ENCODE measurements at places on chromosomes 12 and 14. TPM values are rescaled to one million over a fixed set of nuclear protein-coding genes. Genes with fewer than 3 reads are reported as not detected.

DNA sequence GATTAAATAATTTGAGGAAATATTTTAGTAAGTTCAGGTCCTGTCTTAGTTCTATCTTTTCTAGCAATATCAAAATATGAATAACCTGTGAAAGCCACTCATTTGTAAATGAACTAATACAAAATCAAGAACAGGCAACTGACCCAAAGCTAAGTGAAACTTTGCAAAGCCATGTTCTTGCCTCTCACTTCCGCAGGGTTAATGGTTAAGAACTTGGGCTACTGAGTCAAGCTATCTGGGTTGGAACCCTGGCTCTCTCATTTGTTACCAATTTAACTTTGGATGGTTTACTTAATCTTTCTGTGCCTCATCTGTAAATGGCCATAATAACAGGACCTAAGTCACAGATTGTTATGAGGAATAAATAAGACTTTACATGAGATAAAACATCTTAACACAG, 2.8 kb downstream of the KIF21A start:
- no peak for DNase-seq
- peaks cover 3% of the 10 kb centered on the region for H3K27me3 ChIP-seq
- peaks cover 13% of the 10 kb centered on the region for H3K4me1 ChIP-seq
- no peak overlapping the region for H3K27ac ChIP-seq
- H3K36me3 ChIP-seq: no peaks in the 10 kb centered on the region
- no peak overlapping the region for H3K4me3 ChIP-seq

DNA sequence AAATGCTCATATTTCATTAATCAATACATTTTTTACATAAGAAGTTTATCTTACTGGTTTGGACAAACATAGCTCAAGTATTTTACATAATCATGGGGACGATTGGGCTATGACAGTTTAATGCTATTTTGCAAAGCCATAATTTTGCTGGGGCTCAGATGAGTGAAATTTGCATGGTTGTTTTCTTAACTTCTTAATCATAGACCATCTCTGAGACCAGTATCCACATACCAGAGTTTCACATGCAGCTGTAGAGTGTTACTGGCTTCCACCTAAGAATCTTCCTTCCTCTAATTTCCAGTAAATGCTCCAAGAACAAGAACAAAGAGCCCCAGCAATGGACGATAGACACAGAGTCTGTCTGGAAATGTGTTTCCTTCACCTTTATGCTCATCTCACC, 303.0 kb upstream of the TMEM132C start:
- H3K4me1 ChIP-seq: no peaks in the 10 kb centered on the region
- H3K27ac ChIP-seq: no peak overlapping the region
- DNase-seq: no peak
- no peak overlapping the region for H3K4me3 ChIP-seq

GRCh38 chr14:57380935-57381334, 9.5 kb upstream of the NAA30 start:
- H3K27me3 ChIP-seq: no peaks in the 10 kb centered on the region
- no peak overlapping the region for H3K27ac ChIP-seq
- H3K4me1 ChIP-seq: no peaks in the 10 kb centered on the region
- DNase-seq: no peak

DNA sequence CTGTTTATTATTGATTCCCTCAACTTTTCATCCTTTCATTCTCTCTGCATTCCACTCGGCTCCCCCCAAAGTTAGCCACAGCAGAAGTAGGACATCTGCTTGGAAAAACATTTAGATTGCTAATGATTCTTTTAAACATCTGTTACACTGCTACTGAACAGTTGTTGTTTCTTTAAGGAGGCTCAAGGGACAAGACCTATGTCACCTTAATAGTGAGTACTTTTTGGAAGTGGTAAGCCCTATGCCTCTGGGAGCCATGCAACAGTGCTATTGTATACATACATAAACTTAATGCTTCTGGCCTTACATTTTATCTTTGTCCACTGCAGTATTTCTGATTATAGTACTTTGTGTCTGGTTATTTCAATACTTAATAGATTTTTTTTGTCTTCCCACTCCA, 628.2 kb upstream of the FOXG1 start:
- no peaks in the 10 kb centered on the region for H3K36me3 ChIP-seq
- no peaks in the 10 kb centered on the region for H3K4me1 ChIP-seq
- H3K4me3 ChIP-seq: no peak overlapping the region
- H3K27me3 ChIP-seq: no peaks in the 10 kb centered on the region
- no peak overlapping the region for H3K27ac ChIP-seq

Gene SOX5
- polyA plus RNA-seq: 3.5 TPM

GRCh38 chr14:38910092-38910491, 192.9 kb downstream of the SEC23A start:
- no peaks in the 10 kb centered on the region for H3K36me3 ChIP-seq
- H3K27me3 ChIP-seq: no peaks in the 10 kb centered on the region
- H3K27ac ChIP-seq: no peak overlapping the region
- no peak for DNase-seq
- H3K4me3 ChIP-seq: no peak overlapping the region

DNA sequence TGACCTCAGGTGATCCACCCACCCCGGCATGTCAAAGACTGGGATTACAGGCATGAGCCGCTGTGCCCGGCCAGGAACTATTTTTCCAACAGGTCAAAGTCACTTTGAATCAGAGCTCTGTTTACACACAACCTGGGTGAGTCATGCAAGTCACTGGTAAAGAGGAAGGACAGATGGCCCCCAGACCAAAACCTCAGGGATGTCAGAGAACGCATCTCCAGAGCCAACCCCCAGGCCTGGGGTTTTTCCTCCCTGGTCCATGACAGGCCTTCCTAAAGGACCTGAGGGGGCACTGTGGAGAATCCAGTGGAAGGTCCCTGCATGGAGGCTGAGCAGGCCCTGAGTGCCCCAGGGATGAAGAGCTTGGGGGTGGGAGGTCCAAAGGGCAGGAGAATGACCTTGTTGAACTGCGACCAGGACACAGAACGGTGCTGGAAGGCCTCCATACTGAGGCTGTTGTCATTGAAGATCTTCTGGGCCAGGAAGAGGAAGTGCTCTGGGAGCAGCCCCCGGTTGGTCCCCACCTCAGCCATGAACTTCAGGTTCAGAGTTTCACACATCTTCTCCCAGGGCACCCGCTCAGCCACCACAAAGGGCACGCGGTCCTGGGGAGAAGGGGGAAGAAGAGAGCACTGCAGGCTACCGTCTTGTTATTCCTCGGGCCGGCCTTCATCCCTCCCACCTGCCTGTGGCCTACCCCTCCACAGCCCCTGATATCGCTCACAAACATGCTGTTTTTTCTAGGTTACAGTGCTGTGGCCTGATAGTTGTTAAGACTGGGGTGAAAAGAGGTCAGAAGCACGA, 9.1 kb downstream of the STAT6 start:
- peaks cover 13% of the 10 kb centered on the region for H3K4me1 ChIP-seq
- peak; percentile 82 for DNase-seq
- H3K36me3 ChIP-seq: peaks cover 73% of the 10 kb centered on the region

GRCh38 chr12:92362785-92363184, 217.1 kb upstream of the BTG1 start:
- no peaks in the 10 kb centered on the region for H3K36me3 ChIP-seq
- H3K27me3 ChIP-seq: no peaks in the 10 kb centered on the region
- peak; percentile 12 for DNase-seq
- peaks cover 9% of the 10 kb centered on the region for H3K4me1 ChIP-seq

Gene CISTR
- not detected for polyA plus RNA-seq

DNA sequence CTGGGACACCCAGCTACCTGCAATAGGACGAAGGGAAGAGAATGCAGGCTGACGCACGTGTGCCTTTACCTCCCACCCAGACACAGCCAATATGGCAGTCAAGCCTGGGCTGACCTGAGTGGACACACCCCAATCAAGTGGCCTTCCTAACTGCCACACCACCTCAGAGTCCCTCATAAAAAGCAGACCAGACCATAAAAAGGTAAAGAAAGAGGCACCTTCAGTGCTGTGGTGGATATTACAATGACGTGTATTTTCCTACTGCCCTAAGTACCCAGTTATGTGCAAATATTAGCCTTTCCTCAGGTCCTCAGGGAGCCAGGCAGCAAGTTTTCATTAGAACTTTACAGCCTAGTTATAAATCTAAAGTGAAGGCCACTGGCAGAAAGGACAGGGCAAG, 75.8 kb downstream of the KCNK10 start:
- no peak for DNase-seq
- no peaks in the 10 kb centered on the region for H3K36me3 ChIP-seq
- no peak overlapping the region for H3K27ac ChIP-seq
- H3K27me3 ChIP-seq: no peaks in the 10 kb centered on the region

DNA sequence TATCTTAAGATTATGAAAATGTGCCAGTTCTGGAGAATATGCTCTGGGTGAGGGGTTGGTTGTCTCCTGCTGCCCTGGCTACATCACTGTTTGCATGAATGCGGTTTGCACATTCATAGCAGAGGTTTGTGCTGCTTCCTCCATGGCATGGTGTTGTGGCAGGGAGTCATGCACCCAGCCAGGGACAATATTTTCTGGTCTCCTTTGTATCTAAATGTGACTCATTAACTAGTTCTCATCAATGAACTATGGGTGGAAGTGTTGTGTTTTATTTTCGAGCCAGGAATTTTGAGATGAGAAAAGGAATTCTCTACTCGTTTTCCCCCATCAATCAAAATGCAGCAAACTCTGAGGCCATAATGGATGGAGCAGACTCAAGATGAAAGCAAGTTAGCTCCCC, 527.3 kb downstream of the SNAPC1 start:
- no peak overlapping the region for H3K4me3 ChIP-seq
- DNase-seq: no peak
- H3K36me3 ChIP-seq: no peaks in the 10 kb centered on the region
- no peaks in the 10 kb centered on the region for H3K4me1 ChIP-seq
- no peaks in the 10 kb centered on the region for H3K27me3 ChIP-seq

DNA sequence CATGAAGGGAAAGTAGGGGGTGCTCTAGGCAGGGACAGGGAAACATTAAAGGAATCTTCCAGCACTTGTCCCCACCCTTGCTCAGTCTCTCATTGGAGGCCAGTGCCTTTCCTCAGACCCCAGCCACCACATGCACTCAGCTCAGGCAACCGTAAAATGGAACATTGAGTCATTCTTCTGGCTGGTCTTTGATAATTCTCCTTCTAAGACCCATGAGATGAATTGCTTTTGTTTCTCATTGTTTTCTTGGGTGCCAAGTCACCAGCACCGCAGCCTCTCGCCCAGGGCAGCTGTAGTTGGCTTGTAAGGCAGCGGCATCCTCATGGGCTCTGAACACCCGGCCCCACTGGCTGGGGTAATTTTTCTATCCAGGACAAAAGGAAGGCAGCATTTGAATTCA, 108.2 kb downstream of the PHETA1 start:
- DNase-seq: no peak
- no peaks in the 10 kb centered on the region for H3K36me3 ChIP-seq
- no peak overlapping the region for H3K4me3 ChIP-seq

Gene ZFHX2
- polyA plus RNA-seq: 4.1 TPM

DNA sequence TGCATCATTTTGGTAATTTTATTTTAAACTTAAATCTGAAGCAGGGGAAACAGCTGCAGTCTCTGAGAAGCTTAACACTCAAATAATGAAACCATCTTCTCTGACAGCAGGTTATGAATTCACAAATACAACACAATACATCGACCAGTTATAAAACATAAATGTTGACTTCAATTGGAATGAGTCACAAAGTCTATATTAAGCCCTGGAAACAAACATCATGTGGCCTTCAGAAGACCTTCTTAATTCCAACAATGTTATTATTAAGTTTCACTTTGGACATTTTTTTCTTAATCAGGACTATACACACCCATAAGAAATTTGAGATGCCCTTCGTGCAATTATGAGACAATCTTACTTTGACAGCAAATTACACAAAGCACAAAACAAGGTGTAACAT, 68.9 kb downstream of the CEP128 start:
- H3K27me3 ChIP-seq: no peaks in the 10 kb centered on the region
- no peak overlapping the region for H3K27ac ChIP-seq
- DNase-seq: no peak
- H3K36me3 ChIP-seq: no peaks in the 10 kb centered on the region

DNA sequence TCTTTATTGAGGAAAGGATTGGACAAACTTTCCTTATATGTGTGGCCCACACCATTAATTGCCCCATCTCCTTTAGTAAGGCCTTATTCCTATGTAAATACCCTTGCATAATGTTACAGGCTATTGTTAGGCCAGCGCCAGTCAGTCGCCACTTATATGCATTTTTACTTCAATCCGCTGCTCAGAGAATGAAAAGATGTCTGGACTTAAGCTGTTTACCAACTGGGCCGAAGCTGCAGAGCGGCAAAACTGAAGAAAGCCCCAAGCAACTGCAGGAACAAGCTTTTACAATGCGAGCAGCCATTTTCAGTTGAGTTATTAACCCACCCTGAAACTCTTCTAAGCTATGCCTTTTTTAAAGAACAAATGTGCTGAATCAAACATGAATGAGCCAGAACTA, 92.1 kb upstream of the OTX2 start:
- peaks cover 2% of the 10 kb centered on the region for H3K27me3 ChIP-seq
- no peaks in the 10 kb centered on the region for H3K36me3 ChIP-seq
- DNase-seq: no peak
- no peak overlapping the region for H3K27ac ChIP-seq

- DNase-seq: peak; percentile 58
- peaks cover 6% of the 10 kb centered on the region for H3K4me1 ChIP-seq
These were observed 126.4 kb downstream of the DUSP6 start for GRCh38 chr12:89225808-89226411.

GRCh38 chr14:43877351-43877960, 629.6 kb downstream of the FSCB start:
- H3K4me1 ChIP-seq: peaks cover 2% of the 10 kb centered on the region
- DNase-seq: no peak
- no peak overlapping the region for H3K27ac ChIP-seq
- no peaks in the 10 kb centered on the region for H3K36me3 ChIP-seq
- no peak overlapping the region for H3K4me3 ChIP-seq
- H3K27me3 ChIP-seq: no peaks in the 10 kb centered on the region

Gene FOXG1
- polyA plus RNA-seq: not detected

Data from large intestine (tissue), 12 donors.